Activated T-helper 17 cell treated with anti-CD3 and anti-CD28 coated beads, Interleukin-2, amount 50 U/mL, for 72 hours (primary cell): ENCODE measurements at places on chromosomes 5 and 9. TPM values are rescaled to one million over a fixed set of nuclear protein-coding genes. Genes with fewer than 3 reads are reported as not detected.

Gene RLN2
- total RNA-seq: 2.9 TPM

Gene TAF11L10
- total RNA-seq: not detected

Gene CCL27
- 1.6 TPM for total RNA-seq

Gene GFI1B
- not detected for total RNA-seq

Gene DNAJC25
- 9.6 TPM for total RNA-seq

- peak; percentile 51 for ATAC-seq
Observed at GRCh38 chr9:114484215-114484853, 20.9 kb downstream of the WHRN start.

DNA sequence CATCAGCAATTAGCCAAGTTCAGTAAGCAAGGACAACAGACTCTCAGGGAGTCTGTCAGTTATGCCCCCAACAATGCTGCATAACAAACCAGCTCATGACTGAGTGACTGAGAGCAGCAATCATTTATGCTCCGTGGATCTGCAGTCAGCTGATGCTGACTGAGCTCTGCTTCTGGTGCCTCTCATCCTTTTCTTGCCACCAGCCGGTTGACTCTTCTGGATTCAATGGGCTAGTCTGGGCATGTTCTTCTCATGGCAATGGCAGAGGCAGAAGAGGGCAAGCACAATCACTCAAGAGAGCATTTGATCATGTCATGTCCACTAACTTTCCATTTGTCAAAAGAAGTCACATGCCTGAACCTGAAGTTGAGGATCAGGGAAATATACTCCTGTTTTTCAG lies 157.0 kb upstream of the NTRK2 start:
- no peak for ATAC-seq

DNA sequence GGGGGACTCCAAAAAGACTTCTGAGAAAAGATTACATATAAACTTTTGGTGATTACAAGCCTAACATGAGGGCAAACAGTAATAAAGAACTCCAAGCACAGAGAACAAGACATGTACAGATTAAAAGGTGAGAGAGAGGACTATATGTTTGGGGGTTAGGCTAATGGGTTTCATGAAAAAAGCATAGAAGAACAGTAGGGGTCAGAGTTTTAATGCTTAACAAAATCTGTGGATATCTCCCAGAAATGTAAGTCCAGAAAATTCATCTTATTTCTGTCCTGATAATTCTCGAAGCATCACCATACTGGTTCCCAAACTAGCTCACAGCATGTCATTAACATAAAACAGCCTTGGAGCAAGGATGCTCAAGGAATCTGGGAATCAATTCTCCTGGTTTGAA lies 137.2 kb downstream of the ARRDC3 start:
- no peak for ATAC-seq

- ATAC-seq: no peak
Observed at GRCh38 chr9:123835821-123836220, 94.1 kb downstream of the DENND1A start.

DNA sequence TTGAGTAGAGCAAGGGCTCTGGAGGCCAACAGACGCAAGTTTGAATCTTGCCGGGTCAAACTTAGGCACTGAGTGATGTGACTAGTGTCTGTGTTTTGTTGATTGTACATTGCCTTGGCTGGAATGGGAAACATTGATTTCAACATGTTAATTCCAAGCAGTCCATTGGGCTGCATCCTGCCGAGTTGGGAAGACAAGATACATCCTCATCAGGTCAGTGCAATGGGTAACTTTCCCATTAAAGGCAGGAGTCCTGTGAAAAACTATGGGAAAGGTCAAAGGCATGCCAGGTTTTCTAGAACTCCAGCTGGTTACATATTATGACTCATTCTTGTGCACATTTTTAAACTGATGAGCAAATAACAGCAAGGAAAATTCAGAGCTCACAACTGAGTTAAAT lies 126.5 kb upstream of the ABCA1 start:
- no peak for ATAC-seq

GRCh38 chr9:130654879-130655278 lies 9.5 kb upstream of the PRDM12 start:
- ATAC-seq: no peak

GRCh38 chr9:85079349-85079748 lies 409.8 kb downstream of the NTRK2 start:
- ATAC-seq: no peak
